ENCODE measurements at places on chromosomes 5 and 9. TPM values are rescaled to one million over a fixed set of nuclear protein-coding genes. Genes with fewer than 3 reads are reported as not detected.

The TEX48 gene
- total RNA-seq, result not detected

DNA sequence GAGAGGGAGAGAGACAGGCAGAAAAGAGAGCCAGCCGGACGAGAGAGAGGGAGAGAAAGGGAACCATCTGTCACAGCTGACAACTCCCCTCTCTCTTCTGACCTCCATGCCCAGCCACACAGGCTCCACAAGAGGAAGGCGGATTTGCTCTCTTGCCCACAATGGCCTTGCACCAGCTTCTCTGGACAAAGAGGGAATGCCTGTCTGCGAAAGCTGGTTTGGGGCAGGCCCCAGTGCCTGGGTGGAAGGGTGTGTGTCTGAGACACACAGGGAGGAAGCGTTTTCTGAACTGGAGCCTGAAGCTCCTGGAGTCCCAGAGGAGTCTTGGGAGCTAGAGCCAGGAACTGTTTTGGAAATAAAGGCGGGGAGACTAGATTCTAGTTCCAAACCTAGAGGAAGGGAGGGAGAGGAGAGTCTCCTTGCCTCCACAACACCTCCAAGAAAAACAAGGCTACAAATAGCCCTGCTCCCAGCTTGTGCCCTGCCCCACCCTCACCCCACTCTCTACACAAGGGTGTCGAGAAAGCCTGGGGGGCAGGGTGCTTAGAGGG is 12.5 kb downstream of the C1QTNF2 start:
- no peaks in the 10 kb centered on the region for H3K27me3 ChIP-seq
- peaks cover 2% of the 10 kb centered on the region for H3K4me1 ChIP-seq
- no peak overlapping the region for H3K4me3 ChIP-seq
- no peaks in the 10 kb centered on the region for H3K36me3 ChIP-seq
- H3K27ac ChIP-seq, result peak overlapping the region; percentile 2

The SPINK4 gene
- not detected for total RNA-seq

DNA sequence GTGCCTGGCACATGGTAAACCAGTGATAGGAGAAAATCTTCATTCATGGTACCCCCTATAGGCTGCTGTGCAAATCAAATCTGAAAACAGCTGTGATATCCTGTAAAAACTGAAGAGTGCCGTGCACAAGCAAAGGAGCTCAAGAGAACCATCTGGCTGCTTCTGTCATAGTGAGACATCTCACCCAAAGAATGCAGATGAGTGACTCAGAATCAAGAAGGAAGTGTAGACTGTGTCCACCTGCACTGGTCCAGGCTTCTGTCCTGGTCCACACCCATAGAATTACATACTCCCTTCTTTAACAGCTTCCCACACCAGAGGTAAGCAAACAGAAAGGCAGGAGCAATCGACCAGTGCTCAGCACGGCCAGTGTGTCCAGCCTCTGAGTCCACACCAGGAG is 195.9 kb downstream of the ASTN2 start:
- no peaks in the 10 kb centered on the region for H3K27me3 ChIP-seq
- no peak for DNase-seq
- H3K4me1 ChIP-seq, result no peaks in the 10 kb centered on the region

The IL7R gene
- 87.8 TPM for total RNA-seq

DNA sequence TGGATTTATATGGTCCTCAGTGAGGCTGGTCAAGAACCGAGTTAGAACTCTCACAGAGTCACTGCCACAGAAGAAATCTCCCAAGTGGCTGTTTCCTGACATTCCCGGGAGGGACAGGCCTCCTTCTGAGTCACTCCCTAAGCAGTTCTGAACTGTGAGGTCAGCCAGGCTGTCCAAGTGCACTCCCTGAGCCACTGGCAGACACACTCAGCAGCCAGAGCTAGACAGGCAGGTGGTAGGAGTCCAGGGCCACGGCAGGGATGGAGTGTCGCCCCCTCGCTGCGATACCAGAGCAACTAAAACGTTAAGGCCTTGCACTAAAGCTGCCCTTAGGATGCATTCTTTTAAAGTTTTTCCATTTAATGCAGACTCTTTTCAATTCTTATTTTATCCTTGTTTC is 3.4 kb downstream of the IL4 start:
- DNase-seq, result no peak
- no peaks in the 10 kb centered on the region for H3K4me1 ChIP-seq
- H3K27me3 ChIP-seq, result no peaks in the 10 kb centered on the region
- no peak overlapping the region for H3K27ac ChIP-seq
- H3K4me3 ChIP-seq, result no peak overlapping the region

GRCh38 chr9:21141427-21141882 is at the start of gene IFNW1:
Gene IFNW1 (minus strand): TSS chr9:21141832. CDS start chr9:21141570, 262 bp downstream.
- H3K4me1 ChIP-seq, result no peaks in the 10 kb centered on the region
- H3K27ac ChIP-seq, result no peak within 1 kb of the TSS
- H3K36me3 ChIP-seq, result no peaks in the 10 kb centered on the region
- no peaks in the 10 kb centered on the region for H3K27me3 ChIP-seq

DNA sequence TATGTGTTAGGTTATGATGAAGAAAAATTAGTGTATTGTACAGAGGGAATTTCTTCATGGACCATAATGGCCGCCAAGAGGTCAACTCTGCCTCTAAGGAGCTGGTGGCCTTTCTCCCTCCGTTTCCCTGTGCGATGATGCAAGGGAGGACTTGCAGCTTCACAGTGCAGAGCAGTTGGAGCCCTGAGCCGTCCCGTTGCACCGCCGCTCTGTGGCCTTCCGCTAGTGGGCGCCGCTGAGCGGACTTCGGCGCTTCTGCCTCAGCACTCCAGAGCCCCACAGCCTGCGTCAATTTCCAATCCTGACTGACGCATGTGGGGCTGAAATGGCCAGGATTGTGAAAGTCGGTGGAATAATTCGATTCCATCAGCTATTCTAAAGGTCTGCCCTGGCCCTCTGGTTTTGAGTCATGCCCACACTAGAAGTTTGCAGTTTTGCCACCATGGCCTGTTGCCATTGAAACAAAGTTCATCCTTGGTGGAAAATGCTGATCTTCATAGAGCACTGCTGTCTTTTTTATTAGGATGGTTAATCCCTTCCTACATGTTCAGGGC is 22.7 kb upstream of the LECT2 start:
- peaks cover 3% of the 10 kb centered on the region for H3K4me1 ChIP-seq
- no peak overlapping the region for H3K4me3 ChIP-seq
- no peak overlapping the region for H3K27ac ChIP-seq
- H3K27me3 ChIP-seq, result no peaks in the 10 kb centered on the region
- peak; percentile 49 for DNase-seq

- H3K4me3 ChIP-seq, result no peak overlapping the region
- no peaks in the 10 kb centered on the region for H3K4me1 ChIP-seq
- H3K36me3 ChIP-seq, result no peaks in the 10 kb centered on the region
- no peaks in the 10 kb centered on the region for H3K27me3 ChIP-seq
Measured at GRCh38 chr5:138252944-138253343, 21.5 kb downstream of the GFRA3 start.

- peaks cover 10% of the 10 kb centered on the region for H3K36me3 ChIP-seq
- no peaks in the 10 kb centered on the region for H3K27me3 ChIP-seq
- H3K27ac ChIP-seq, result peak overlapping the region; percentile 36
- no peak for DNase-seq
- H3K4me3 ChIP-seq, result no peak overlapping the region
Measured at GRCh38 chr9:136345281-136346156, 18.0 kb downstream of the DNLZ start.

DNA sequence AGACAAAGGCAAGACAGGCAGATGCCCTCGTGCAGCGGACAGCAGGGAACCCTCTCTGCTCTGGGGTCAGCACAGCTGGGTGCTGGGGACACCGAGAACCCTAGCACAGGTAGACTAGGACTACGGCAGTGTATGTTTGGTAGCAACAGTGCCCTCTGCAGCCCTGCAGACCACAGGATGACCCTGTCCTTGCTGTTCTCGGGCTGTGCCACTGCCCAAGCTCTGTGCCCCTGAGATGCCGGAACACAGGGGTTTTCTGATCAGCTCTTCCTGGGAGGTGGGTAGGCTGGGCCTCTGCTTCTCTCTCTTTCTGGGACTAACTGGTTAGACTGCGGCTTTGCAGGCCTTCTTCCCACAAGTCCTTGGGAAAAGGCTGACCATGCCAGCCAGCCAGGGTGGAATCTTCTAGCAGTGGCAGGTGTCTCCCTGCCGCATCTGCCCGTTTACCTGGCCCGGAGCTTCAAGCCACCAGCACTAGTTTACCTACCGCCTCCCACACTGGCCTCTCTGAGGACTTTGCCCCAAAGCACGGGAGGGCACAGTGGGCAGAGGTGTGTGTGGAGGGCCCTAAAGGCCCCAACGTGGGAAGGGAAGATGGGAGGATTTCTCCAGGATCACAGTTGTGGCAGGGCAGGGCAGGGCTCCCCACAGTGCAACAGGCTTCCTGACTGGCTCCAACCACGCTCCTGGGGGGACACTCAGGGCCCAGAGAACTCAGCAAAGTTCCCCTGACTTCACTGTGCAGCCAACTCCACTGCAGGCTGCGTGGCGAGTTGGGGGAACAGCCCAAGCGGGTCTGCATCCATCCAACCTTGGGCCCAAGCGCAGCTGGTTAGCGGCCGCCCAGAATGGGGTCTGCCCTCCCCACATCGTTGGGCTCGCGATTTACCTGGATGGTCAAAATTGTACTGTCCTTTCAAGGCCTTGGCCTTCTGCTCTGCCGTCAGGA is 1.2 kb downstream of the UCK1 start:
- H3K27ac ChIP-seq, result peak overlapping the region; percentile 80
- H3K4me3 ChIP-seq, result peak overlapping the region; percentile 87
- H3K36me3 ChIP-seq, result no peaks in the 10 kb centered on the region
- no peaks in the 10 kb centered on the region for H3K27me3 ChIP-seq

The CACFD1 gene
- 40.5 TPM for total RNA-seq

The DMRT3 gene
- total RNA-seq, result not detected

- H3K4me1 ChIP-seq, result no peaks in the 10 kb centered on the region
- no peak overlapping the region for H3K4me3 ChIP-seq
- no peaks in the 10 kb centered on the region for H3K36me3 ChIP-seq
- DNase-seq, result no peak
Measured at GRCh38 chr5:177427919-177428573, 1.6 kb downstream of the GRK6 start.

DNA sequence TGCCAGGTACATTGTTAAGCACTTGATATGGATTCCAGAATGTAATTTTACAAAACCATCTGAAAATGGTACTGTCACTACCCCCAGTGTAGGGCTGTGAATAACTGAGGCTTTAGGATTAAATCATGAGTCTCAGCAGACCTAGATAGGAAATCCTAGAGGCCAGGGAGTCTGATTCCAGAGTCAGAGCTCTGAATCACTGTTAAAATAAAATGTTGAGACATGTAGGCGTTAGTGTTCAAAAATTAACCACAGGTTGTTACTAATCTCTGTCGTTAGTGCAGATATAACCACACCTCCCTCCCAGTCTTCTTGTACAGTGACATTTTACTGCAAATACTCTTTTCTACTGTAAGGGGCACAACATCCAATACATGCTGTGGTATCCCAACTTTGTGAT is 1828.8 kb downstream of the MAT2B start:
- no peak for DNase-seq
- no peaks in the 10 kb centered on the region for H3K27me3 ChIP-seq
- H3K36me3 ChIP-seq, result no peaks in the 10 kb centered on the region
- H3K27ac ChIP-seq, result no peak overlapping the region
- no peaks in the 10 kb centered on the region for H3K4me1 ChIP-seq

The FBP1 gene
- total RNA-seq, result 238 TPM

- H3K27ac ChIP-seq, result no peak overlapping the region
- H3K27me3 ChIP-seq, result peaks cover 5% of the 10 kb centered on the region
- no peaks in the 10 kb centered on the region for H3K36me3 ChIP-seq
- no peaks in the 10 kb centered on the region for H3K4me1 ChIP-seq
Measured at GRCh38 chr9:113677057-113677456, 199.1 kb upstream of the ZNF618 start.

DNA sequence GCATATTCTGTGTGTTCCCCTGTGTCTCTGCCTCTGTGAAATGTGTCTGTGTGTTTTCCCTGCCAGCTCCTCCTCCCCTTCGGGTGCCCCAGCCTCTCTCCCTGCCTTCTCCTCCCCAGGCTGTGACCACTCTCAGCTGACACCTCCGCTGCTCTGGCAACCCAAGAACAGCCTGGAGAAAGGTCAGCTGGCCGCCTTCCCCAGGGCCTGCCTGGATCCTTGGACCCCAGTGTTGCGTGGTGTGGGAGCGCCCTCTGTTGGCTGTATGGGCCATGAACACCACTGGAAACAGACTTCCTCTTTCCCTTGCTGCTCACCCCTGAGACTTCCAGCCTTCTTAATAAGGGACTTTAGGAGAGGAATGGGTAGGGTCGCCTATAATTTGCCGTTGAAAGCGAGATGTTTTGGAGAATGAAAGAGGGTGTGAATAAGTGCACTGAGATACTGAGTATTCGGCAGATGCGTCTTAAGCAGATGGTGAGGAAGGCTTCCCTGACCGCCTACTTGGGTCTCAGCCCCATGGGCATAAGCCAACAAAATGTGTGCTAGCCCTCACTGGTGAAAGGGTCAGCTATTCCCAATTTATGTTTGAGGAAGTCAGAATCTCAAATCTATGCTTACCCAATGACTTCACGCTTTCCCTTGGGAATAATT is 114.9 kb upstream of the TRIM32 start:
- no peak overlapping the region for H3K4me3 ChIP-seq
- no peak overlapping the region for H3K27ac ChIP-seq
- H3K4me1 ChIP-seq, result peaks cover 2% of the 10 kb centered on the region
- H3K36me3 ChIP-seq, result no peaks in the 10 kb centered on the region
- DNase-seq, result peak; percentile 97

DNA sequence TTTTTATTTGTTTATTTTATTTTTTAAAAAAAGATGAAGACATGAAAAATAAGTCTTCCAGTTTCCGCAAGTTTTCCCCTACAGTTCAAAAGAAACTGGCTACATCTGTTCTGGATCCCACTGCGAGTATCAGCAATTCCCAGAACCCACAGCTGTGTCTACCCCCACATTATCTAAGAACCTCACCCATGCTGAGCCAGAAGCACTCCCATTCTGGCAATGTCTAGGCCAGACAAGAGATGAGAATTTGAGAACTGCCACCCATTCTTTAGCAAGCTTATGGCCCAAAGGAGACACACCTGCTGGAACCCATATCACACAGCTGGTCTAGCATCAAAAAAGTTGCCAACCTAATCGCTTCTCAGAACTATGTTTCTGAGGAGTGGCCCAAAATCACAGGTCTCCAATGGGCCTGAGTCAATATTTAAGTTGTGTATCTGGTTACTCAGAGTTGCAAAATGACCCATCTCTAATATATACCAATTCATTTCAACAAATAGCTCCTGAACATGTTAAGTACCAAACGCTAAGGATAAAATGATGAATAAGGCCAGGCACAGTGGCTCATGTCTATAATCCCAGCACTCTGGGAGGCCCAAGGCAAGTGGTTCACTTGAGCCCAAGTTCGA is 27.1 kb downstream of the MTMR12 start:
- no peaks in the 10 kb centered on the region for H3K36me3 ChIP-seq
- H3K27me3 ChIP-seq, result no peaks in the 10 kb centered on the region
- H3K4me1 ChIP-seq, result no peaks in the 10 kb centered on the region
- H3K27ac ChIP-seq, result no peak overlapping the region
- DNase-seq, result no peak

Data from lung (tissue), 17 donors.